ENCODE measurements at places on chromosomes 1 and 21.

- no peak for DNase-seq
Observed at GRCh38 chr1:205111354-205111753, 10.4 kb downstream of the RBBP5 start.

DNA sequence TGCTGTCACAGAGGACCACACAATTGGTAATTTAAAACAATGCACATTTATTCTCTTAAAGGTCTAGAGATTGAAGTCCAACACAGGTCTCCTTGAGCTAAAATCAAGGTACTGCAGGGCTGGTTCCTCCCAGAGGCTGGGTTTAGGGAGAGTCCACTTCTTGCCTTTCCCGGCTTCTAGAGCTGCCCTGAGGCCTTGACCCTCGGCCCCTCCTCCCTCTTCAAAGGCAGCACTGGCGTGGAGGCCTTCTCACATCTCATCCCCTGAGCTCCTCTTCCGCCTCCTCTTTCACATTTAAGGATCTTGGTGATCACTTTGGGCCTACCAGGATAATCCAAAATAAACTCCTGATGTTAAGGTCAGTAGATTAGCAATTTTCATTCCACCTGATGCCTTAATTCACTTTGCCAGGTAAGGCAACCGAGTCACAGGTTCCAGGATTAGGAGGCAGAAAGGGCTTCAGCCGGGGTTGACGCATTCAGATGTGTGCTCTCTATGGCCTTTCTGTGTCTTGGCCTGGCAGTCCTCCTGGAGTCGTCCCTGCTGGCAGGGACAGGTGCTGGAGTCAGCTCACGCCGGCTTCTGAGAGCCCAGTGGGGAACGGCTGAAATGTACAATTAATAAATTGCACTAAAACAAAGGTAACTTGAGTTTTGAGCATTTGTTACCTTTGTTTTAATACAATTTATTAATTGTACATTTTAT is 61.2 kb upstream of the ABCG1 start:
- no peak for DNase-seq

- DNase-seq: no peak
Observed at GRCh38 chr1:26005434-26006105, 7.7 kb upstream of the PAFAH2 start.

- DNase-seq: no peak
Observed at GRCh38 chr1:237507005-237507404, 383.7 kb downstream of the ZP4 start.

DNA sequence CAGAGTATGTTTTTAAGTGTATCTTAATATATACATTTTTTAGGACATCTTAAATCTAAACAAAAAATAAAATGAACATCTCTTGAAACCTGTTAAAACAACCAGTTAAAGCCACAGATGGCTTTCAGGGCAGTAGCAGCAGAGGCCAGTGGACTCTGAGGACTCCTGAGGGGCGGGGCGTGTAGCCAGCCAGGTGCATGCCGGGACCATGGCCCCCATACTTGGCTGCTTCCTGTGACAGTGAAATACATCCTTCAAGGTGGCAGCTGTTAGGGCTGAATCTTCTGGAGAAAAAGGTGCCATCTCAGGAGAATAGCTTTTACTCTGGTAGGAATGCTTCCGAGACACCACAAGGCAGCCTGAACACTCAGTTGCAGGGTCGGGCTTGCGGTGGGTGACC is 9.6 kb downstream of the RHOU start:
- DNase-seq: no peak

GRCh38 chr1:81682490-81682889 is 118.2 kb upstream of the ADGRL2 start:
- no peak for DNase-seq
